NCI-H2081 (cell line): ENCODE measurements at places on chromosomes 6 and 20.
A peak's percentile ranks its signal among the peaks of the same experiment; 100 is the strongest.

DNA sequence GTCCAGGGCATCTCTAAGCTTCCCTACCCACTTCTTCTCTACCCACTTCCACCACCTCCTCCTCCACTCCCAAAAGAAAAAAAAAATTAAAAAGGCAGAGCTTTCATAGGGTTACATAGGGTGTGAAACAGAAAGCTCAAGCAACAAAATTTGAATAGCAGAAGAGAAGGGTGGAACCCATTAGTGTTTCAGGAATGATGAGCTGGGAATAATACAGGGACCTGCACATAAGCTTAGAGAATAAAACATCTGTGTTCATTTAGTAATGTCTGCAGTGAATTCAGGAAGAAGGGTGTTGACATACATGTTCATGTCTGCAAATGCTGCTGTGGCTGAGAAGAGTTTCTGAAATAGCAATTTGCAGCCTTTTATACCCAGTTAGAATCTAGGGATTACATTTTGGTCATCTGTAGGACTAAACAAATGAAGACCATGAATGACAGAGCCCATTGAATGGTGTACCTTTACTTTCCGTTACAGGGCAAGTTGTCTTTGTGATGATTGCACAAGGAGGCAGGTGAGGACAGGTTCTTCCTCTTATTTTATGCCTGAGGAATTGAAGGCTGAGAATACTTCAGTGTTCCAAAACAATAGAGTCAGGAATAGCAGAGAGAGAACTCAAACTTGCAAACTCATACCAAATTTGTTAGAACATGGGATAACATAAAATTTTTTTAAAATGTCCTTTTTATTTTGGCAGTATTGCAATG is 975.1 kb downstream of the TFAP2A start:
- no peak for DNase-seq

- no peak for DNase-seq
These were observed 73.1 kb downstream of the PTCHD4 start for GRCh38 chr6:48037946-48038345.

- no peak for DNase-seq
These were observed 73.9 kb downstream of the GFOD1 start for GRCh38 chr6:13413466-13413862.

DNA sequence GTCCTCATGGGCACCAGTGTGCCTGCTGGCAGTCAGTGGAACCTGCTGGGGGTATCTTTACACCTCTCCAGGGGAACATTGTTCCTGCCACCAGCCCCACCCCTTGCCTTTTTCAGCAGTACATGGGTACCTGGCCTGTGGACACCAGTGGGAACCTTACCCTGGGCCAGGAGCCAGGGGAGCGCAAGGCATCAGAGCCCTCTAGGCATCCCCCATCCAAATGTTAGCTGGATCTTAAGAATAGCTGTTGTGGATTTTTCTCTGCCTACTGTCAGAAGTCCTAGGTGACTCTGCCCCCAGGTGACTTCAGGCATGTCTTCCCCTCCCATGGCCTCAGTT is 38.8 kb upstream of the ID1 start:
- DNase-seq: no peak

GRCh38 chr6:163739408-163739725 is 324.8 kb downstream of the QKI start:
- no peak for DNase-seq

GRCh38 chr20:49297605-49298530 is 20.0 kb upstream of the ZNFX1 start:
- no peak for DNase-seq

GRCh38 chr6:52718550-52718949 is 44.7 kb downstream of the GSTA2 start:
- DNase-seq: peak; percentile 60
